ENCODE measurements at places on chromosomes 7 and 10.

DNA sequence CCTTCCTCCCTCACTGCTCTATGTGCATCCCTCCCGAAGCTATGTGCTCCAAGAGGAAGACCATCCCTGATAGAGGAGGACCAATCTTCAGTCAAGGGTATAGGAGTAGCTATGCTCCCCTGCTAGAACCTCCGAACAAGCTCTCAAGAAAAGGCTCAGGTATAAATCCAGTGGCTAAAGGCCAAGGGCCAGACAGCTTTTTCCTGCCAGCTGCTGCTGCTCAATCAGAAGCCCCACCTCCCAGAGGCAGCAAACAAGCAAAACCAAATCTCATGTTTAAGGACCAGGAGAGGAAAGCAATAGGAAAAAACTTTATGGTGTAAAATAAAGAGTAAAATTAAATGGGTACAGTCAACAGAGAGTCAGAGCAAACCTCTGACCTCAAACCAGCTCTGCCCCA lies 187.2 kb downstream of the FGFR2 start:
- no peak for DNase-seq

- DNase-seq, result no peak
Measured at GRCh38 chr10:102611514-102612087, 32.7 kb upstream of the TRIM8 start.

GRCh38 chr10:5607594-5607993 lies 58.8 kb downstream of the ASB13 start:
- no peak for DNase-seq

- DNase-seq, result no peak
Measured at GRCh38 chr7:118003476-118003875, 130.2 kb upstream of the CTTNBP2 start.

DNA sequence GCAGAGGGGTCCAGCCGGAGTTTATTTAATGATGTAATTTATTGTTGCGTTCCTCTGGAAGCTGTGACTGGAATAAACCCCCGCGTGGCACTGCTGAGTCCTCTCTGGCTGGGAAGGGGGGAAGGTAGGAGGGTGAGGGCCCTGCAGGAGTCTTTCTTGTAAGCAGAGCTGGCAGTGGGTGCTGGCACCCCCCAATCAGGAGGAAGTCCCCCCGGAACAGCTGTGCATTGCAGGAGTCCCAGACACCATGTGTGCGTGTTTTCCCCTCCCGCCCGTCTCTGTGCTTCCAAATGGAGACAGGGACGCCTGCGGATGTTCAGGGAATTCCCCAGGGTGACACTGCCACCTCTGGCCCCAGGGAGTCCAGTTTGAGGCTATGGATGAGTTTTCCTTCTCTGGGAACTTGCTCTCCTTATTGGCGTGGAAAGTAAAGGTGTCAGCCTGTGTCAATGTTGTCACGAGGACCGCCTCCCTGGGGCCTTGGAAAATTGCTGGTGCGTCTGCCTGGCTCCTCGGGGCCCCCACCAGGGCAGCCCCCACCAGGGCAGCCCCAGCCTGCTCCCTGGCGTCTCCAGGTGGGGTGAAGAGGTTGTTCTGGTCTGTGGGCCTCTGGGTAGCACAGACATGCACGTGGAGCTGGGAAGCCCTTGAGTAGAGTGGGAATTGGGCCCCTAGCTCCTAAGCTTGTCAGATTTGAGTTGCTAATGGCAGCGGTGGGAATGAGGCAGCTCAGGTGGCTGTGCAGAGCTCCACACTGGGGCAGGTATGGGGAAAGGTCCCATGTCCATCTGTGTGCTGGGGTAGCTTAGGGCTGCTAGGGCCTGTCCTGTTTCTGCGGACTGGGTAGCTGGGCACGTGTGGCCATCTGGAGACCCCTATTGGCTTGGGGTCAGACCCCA lies 2.7 kb downstream of the FZD9 start:
- DNase-seq, result no peak
